ENCODE measurements at places on chromosomes 7 and 10.

DNA sequence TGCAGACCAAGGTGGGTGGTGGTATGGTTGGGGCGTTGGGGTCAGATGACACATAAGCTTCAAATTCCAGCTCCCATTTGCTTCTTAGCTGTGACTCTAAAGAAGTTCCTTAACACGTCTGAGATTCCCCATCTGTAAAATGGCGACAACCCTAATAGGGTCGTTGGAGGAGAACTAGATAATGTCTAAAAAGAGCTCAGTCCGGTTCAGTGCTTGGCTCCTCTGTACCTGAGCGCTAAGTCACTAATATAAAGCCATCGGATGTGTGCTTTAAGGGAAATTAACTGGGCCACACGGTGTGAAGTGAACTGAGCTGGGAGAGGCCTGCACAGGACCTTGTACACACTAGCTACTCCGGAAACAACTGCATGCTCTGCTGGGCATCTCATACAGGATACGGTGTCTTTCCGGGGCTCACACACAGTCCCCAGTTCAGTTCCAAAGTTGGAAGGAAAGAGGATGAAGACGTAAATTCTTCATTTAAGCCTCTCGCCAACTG is 476 bp upstream of the ZFYVE27 start:
- DNase-seq, result no peak

- DNase-seq, result no peak
Measured at GRCh38 chr10:129853562-129853903, 110.5 kb downstream of the EBF3 start.

- DNase-seq, result no peak
Measured at GRCh38 chr7:18866359-18867036, 250.9 kb downstream of the TWIST1 start.

- no peak for DNase-seq
Measured at GRCh38 chr7:74312418-74313028, 23.3 kb downstream of the CLIP2 start.

DNA sequence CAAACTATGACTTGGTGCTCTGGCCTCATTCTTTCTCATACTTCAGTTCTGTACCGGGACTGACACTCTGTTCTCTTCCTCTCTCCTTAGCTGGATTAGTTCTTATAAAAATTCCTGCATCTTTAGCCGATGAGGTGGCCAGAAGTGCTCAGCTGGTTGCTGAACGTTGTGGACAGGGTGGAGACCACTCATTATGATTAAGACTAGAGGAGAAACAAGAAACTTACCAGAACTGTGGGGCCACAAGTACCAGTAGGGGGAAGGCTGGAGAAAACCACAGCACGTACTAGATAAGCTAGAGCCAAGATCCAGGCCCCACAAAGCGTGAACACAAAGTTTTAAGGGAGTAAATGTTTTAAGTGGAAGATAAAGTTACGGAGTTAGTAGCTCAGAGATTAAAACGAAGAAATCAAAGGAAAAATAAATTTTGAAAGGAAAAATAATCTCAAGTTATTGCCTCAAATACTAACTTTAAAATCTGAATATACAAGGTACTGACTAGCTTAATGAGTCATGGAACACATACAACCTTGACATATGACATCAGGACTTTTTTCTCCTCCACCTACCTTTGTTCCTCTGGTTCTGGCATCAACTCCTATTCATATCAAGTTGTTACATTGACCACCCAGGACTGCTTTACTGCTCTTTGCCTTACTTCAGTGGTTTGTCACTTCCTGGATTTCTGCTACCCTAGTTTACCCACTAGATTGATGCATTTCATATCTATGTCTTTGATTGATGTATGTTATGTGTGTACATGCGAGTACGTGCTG is 469.0 kb downstream of the TFEC start:
- no peak for DNase-seq

GRCh38 chr10:13939391-13939790 is 352.6 kb downstream of the PRPF18 start:
- DNase-seq, result no peak

- DNase-seq, result no peak
Measured at GRCh38 chr10:114649217-114649903, 8.7 kb downstream of the ABLIM1 start.

DNA sequence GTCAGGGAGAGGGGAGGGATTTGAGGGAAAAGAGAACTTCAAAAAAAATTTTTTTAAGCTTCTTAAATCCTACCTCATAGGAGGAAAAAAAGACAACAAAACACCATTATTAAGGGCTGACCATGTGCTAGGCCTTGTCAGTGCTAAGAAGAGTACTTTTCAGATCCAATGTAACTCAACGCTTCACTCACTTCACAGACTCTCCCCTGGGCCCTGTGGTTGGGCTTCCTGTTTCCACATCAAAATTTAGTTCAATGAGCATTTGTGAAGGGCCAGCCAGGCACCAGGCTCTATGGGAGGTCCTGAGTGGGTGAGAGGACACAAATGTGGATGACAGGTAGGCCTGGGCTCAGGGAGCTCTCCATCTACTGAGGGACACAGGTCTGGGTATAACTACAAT is 249.8 kb downstream of the PTEN start:
- no peak for DNase-seq

DNA sequence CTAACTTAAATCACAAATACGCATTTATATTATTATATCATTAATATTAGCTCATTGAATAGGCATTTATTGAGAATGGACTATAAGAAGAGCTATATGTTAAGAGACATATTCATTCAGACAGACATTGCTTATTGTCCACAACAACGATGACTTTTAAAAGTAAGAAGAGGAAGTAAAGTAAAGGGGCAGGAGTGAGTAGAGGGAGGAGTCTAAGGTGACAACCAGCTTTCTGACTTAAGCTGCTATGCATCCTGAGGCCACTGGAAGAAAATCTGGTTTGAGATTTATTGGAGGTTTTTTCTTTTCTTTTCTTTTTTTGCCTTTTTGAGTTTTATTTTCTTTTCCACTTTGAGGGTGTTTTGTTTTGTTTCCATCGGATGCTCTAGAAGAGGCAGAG is 723.5 kb downstream of the GRM8 start:
- no peak for DNase-seq

DNA sequence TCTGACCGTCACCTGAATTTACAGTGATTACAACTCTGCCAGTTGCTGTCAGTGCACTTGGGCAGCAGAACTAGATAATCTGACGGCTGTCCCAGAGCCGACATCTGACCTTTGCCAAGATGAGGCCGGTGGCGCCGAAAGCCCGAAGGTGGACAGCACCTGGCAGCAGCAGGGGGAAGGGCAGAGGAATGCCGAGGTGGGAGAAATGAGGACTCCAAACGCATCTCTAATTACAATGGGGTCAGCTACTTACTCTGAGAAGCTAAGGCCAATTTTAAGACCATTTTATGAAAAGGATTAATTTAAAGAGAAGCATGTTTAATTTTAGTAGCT is 33.8 kb downstream of the TRIM8 start:
- no peak for DNase-seq

DNA sequence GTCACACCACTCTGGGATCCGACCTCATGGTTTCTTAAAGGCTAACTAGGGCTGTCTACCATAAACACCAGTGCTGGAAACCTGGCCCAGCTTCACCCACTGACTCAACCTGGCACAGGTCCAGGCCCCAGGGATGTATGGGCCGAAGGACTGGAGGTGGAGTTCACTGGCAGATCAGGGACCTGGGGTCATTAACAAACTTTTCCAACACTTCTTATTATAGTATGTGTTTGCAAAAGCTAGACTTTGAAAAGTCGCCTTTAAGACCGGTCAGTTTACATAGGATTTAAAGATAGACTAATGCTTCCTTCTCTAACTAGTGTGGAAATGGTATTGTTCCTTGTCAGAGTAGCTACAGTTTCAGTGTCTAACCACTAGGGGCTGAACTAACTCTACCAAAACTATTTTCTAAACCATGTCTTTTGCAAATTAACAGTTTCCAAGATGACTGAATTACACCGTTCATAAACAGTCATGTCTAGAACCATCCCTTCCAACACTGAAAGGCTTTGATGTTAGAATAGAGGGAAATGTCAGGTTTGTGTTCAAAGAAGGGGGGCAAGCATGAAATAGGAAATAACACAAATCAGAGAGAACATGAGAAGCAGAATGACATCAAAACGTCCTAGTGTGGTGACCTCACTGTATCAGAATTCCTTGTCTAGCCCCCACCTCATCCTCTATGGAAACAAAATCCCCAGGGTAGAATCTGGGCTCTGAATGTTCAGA is 29.7 kb downstream of the STN1 start:
- DNase-seq, result no peak

DNA sequence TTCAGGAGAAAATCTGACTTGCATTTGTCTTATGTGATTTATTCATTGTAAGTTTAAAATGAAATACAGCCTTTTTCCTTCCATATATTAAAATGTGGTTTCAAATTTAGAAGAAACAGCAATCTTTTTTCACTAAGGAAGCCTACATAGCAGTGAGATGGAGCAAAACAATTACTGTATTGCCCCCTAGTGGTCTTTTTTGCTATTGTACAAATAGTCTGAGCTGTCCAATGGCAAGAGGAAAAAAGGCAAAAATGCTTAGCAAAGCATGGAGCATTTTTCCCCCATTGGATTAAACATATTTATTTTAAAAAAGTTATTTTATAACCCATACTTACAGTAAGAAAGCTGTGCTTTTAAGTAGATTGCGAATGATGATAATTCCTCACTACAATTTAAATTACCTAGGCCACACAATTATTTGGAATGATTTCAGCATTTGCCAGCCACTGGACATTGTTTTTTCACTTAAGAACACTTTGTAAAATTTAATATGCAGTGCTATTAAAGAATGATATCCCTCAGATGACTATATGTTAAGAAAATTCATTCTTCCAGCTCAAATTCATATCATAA is 119.5 kb downstream of the CPED1 start:
- DNase-seq, result no peak

- no peak for DNase-seq
Measured at GRCh38 chr10:97003804-97004201, 171.7 kb downstream of the LCOR start.

- DNase-seq, result no peak
Measured at GRCh38 chr10:110355141-110355831, 50.6 kb upstream of the SMNDC1 start.

DNA sequence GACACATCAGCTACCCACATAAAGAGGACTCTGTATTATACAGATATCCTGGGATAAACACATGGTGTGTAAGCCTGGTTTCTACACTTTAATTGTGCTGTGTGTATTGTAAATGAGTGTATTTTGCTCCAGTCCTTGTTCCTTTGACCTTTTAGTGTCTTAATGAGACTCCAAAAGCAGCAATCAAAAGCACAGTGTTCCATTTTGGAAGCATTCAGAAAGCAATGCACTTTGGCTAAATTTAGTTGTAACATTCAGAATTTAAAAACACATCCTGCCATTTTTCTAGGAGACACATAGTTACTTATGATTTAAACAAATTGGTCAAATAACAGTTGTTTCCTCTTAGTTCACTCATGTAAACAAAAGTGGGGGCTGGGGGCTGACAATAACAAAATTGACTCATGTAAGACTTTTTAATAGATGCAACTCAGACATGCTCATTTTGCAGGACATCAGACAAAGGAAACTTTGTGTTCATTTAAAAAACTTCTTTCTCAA is 122.2 kb downstream of the GPR37 start:
- DNase-seq, result no peak

GRCh38 chr7:38438970-38439369 is 165.5 kb upstream of the TARP start:
- no peak for DNase-seq

DNA sequence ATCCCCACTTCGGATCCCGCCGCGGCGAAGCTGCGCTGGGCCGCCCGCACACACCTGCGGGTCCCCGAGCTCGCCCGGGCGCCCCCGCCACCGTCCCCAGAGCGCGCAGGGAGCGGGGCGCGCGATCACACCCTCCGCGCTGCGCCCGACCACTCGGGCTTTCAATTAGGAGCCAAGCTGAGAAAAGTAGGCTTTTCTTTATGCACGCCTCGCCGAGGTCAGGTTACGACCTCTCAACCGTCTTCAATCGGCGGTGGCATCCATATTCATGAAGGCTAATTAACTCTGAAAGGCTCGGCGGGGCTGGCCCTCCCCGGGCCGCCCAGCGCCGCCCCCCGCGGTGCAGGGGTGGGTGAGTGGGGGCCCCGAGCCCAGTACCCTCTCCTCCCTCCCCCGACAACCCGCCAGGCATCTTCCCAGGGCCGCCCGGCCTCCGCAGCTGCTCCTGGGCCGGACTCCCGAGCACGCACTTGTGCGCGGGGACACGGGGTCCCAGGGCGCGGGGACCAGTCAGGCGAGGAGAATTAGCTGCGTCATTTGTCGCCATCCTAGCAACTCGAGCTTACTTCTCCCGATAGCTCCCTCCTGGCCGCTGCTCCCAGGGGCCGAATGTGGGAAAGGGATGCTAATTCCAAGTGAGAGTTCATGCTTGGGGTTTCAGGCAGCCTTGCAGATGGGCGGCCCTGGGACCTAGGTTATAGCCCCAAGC is 155.5 kb upstream of the LYZL2 start:
- DNase-seq, result peak; percentile 7

DNA sequence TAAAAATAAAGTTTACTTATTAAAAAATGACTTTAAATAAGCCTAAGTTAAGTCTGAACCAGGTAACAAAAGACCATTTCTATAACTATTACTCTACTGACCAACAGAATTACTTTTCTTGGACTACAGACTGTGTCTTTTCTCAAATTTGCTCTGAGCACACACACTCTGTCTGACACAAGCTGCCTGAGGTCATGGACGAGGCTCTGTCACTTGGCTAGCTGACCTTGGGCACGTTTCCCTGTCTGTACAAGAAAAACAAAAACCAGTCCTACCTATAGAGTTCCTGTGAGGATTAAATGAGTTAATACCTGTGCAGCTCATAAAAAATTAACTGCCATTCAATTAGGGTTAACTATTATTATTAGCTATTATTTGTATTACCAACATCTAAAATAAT is 22.9 kb downstream of the ATE1 start:
- no peak for DNase-seq

GRCh38 chr10:4635883-4636282 is 190.1 kb upstream of the AKR1E2 start:
- no peak for DNase-seq

GRCh38 chr7:113717739-113718138 is 201.1 kb downstream of the PPP1R3A start:
- no peak for DNase-seq

DNA sequence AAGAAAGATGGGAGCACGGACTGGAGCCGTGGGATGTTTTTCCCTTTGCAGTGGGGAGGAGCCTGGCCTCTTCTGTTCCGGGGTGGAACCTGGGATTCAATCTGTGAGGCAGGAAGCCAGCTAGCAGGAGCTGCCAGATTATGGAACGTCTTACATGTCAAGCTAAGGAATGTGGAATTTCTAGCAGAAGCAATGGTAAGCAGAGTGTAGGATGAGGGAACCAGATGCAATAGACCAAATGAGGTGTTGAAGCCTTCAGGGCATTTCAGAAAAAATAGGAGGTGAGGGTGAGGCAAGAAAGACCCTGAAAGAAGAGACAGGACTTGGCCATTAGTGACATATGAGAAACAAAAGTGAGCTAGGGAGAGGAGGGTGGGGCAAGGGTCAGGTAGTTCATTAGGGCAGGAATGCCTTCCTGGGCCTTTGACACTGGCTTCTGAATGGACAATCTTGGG is 105.5 kb downstream of the CHN2 start:
- DNase-seq, result no peak
